ENCODE measurements at places on chromosomes 7 and 10.

- ATAC-seq, result no peak
These were observed 1038.7 kb downstream of the SORCS3 start for GRCh38 chr10:105679781-105680180.

DNA sequence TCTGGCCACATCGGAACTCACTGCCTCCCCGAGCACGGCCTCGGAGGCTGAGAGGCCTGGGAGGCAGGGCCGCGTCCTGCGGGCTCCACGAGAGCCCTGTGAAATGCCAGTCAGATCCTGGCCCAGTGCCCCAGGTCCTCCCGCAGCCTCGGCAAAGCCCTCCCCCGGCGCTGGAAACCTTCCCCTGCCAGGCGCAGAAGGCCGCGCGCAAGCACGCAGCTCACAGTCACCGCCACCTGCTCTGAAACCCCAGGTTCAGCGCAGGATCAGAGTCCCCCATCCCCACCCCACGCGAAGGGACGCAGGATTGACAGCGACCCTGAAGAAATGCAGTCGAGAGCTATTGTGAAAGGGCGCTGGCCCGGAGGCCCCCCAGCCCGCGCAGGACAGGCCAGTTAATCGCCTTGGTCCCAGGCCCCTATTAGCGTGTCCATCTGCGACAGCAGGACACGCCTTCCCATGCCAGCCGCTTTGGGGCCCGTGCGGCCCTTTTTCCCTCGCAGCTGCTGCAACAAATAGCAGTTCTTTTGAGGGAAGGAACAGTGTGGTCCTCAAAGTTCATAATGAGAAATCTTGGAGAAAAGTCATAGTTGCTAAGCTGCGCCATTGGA lies 13.5 kb upstream of the EGFR start:
- no peak for ATAC-seq

DNA sequence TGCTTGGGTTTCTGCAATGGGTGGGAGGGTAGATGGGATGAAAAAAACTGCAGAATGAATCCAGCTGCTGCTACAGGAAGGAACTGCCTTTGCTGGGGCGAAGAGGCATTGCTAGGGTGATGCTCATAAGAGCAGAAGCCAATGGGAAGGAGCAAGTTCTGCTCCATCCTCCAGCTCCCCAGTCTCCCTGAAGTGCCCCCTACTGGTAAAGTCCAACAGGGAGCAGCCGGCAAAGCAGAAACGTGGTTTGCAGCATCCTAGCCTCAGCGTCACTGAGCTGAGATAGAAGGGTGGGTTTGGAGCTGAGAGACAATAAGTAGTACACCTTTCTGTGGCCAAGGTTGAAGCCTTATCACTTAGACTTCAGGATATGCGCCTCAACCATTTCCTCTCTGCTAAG lies 220.5 kb downstream of the CCSER2 start:
- ATAC-seq, result peak; percentile 35

DNA sequence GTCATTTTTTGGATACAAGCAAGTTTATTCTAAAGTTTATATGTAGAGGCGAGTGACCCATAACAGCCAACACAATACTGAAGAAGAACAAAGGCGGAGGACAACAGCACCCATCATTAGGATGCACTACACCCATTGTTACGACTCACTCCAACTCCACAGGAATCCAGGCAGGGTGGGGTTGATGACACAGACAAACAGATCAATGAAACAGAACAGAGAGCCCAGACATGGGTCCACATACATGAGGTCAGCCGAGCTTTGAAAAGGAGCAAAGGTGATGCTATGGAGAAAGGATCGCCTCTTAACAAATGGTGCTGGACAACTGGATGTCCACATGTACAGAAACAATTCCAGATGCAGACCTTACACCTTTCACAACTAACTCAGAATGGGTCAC lies 426.4 kb downstream of the PTPRN2 start:
- ATAC-seq, result no peak

- ATAC-seq, result no peak
These were observed 44.3 kb downstream of the NRF1 start for GRCh38 chr7:129655811-129656210.

- no peak for ATAC-seq
These were observed 299.6 kb downstream of the INHBA start for GRCh38 chr7:41403291-41403690.

- no peak for ATAC-seq
These were observed 60.4 kb downstream of the EVX1 start for GRCh38 chr7:27303026-27303425.

DNA sequence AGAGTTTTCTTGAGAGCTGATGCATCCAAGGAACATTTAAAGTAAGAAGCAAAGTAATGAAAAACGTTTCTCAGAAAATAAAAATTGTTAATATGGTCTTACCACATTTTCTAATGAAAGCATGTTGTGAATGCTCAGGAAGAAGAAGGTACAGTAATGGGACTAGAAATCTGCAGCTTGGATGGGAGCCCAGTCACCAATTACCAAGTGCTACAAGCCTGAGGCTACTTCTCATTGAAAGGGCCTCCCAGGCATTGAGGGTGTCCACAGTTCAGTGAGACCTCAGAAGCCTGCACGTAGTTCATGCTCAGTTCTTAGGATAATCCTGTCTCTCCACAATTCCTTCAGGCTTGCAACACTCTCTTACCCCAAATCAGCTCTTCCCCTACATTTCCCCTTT lies 17.6 kb downstream of the PTN start:
- ATAC-seq, result no peak

- ATAC-seq, result peak; percentile 56
These were observed at the start of gene INSYN2A for GRCh38 chr10:127196282-127197153. INSYN2A (minus strand) TSS chr10:127196591; CDS start chr10:127176395, 20,196 bp downstream.

DNA sequence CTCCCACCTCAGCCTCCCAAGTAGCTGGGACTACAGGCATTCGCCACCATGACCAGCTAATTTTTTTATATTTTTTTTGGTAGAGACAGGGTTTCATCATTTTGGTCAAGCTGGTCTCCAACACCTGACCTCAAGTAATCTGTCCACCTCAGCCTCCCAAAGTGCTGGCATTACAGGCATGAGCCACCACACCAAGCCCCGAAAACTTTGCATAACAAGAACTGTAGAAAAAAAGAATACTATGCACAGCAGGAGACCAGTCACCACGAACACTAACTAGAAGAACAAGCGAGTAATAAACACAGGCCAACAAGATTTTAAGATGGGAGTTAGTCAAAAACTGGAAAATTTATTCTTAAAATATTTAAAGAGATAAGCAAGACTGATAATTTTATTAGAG lies 447.0 kb downstream of the ETV1 start:
- no peak for ATAC-seq

DNA sequence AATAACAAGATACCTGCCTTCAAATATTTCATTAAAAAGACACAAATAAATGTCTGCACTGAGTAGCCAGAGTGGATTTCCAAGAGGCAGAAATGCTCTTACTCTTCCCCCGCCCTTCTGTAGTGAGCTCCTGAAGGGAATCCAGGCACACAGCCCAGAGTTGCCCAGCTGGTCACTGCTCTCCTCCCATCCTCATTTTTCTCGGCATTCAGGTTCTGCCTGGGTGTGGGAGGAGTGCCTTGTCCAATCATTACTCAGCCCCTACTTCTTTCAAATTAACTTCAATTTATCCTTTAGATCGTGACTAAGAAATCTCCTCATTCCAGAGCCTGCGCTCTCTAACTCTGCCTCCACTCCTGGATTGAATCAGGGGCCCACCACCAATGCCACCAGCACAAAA lies 12.2 kb downstream of the CCDC6 start:
- peak; percentile 100 for ATAC-seq

- no peak for ATAC-seq
These were observed 172.1 kb downstream of the SLC16A9 start for GRCh38 chr10:59537501-59537900.

DNA sequence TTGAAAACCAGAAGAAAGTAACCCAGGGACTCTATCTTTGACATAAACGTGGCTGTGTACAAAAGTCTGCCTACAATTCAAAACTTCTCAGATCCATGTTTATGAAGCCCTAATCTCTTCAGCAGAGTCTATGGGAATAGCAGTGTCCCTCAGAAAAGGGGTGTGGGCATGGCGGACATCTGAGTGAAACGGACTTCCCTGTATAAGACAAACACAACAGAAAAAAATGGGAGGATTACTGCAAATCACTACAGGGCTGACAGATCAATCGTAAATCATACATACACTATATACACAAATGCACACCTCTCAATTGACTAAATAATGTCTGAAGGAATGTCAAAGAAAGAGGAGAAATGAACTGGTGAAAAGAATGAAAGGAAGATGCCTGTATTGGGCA lies 114.0 kb downstream of the ATE1 start:
- ATAC-seq, result no peak

GRCh38 chr10:14507176-14507575 lies 176.5 kb upstream of the FRMD4A start:
- ATAC-seq, result no peak

GRCh38 chr10:114323023-114323422 lies 81.3 kb downstream of the AFAP1L2 start:
- ATAC-seq, result no peak

- peak; percentile 65 for ATAC-seq
These were observed 58.9 kb upstream of the LBX1 start for GRCh38 chr10:101287997-101288635.

DNA sequence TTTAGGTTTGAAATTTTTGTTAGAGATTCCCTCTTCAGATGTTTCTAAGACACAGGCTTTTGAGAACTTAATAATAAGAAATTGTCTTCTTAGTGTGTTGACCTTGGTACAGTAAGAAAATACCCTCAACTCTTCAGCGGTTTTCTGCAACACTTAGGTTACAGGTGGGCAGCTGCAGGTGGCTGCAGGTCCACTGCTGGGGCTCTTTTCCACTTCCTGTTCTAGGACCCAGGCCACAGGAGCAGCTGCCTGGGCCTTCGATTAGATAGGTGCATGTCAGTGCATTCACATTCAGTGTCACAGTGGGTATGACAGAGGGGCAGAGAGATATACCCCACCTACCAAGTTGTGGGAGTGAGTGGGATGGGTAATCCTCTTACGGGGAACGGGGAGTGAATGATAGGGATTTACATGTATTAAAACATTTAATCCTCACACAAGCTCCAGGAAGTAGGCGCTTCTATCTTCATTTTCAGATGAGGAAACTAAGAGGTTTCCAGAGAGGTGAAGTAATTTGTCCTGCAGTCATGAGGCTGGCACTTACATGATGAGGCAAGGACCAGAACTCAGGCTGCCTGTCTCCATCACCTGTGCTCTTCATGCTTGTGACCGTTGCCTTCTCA lies 20.2 kb upstream of the SUV39H2 start:
- ATAC-seq, result no peak

- ATAC-seq, result no peak
These were observed 30.9 kb downstream of the TRIM8 start for GRCh38 chr10:102675011-102675665.

- ATAC-seq, result no peak
These were observed 991.8 kb upstream of the PHF14 start for GRCh38 chr7:9981742-9982349.

DNA sequence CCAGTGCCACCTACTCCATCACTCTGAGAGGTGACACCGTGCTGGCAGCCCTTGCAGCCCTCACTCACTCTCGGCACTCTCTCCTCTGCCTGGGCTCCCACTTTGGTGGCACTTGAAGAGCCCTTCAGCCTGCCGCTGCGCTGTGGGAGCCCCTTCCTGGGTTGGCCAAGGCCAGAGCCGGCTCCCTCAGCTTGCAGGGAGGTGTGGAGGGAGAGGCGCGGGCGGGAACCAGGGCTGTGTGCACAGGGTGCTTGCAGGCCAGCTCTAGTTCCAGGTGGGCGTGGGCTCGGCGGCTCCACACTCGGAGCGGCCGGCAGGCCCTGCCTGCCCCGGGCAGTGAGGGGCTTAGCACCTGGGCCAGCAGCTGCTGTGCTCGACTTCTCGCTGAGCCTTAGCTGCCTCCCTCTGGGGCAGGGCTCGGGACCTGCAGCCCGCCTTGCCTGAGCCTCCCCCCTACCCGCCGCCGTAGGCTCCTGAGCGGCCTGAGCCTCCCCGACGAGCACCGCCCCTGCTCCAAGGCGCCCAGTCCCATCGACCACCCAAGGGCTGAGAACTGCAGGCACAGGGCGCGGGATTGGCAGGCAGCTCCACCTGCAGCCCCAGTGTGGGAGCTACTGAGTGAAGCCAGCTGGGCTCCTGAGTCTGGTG lies 48.7 kb upstream of the SLC35G1 start:
- ATAC-seq, result no peak

DNA sequence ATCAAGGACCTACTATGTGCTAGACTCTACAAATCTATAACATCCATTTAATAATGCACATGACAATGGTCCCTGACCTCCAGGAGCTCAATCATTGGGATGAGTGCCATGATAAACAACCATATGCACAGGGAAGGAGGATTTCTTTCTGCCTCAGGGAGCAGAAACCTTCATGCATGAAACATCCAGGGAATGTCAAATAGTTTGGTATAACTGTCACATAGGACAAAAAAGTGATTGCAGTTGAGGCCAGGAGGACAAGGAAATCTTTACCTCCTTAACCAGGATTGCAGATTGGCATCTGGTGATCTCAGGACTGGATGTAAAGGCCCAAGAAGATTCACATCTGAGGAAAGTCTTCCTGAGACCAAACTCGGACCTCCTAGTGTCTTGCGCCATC lies 993.1 kb downstream of the KCNMA1 start:
- ATAC-seq, result no peak

- no peak for ATAC-seq
These were observed 204.5 kb upstream of the NPVF start for GRCh38 chr7:25432807-25433206.

DNA sequence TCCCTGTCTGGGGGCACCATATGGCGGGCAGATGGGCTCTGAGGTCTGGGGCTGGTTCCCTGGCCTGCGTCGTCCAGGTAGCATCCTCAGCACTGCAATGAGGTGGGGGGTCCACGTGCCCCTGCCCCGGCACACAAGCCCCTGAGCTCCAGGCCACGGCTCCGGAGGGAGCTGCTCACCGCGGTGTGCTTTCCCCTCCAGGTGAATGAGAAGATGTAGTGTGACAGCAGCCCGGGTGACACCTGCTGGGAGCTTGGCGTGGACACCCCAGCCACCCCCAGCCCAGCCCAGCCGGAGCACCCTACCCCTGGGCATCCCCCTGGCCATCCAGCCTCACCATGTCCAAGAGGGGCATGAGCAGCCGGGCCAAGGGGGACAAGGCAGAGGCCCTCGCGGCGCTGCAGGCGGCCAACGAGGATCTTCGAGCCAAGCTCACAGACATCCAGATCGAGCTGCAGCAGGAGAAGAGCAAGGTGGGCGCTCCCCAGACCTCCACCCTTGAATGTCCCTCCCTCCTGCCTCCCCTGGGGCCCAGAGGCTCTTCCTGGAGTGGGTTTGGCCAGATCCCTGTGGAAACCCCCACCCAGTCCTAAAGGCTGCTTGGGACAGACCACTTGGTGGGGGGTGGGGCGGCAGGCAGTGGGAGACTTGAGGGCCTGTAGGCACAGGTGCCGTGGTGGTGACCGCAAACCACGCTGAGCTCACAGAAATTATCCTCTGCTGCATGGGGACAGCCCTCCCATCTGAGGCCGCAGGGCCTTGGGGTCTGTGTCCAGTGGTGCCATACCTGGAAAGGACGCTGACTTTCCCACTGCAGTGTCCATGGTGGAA lies 38.9 kb downstream of the JAKMIP3 start:
- no peak for ATAC-seq

DNA sequence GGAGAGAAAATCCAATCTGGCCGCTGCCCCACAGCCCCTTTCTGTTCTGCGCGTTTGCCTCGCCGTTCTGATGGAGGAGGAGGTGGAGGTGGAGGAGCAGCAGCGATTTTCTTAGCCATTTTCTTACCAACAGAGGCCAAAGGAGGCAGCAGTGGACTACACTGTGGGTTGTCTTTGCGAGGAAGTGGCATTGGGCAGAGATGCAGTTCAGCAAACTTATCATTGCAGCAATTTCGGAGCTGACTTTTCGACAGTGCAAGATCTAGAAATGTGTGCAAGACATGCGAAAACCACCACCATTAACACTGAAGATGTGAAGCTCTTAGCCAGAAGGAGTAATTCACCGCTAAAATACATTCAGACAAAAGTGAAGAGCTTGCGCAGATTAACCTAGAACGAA lies 1.9 kb upstream of the ARL4A start:
- no peak for ATAC-seq

- ATAC-seq, result no peak
These were observed 64.8 kb downstream of the APBB1IP start for GRCh38 chr10:26502986-26503385.
